ENCODE measurements at places on chromosomes 6 and 20. TPM values are rescaled to one million over a fixed set of nuclear protein-coding genes. Genes with fewer than 3 reads are reported as not detected.
A peak's percentile ranks its signal among the peaks of the same experiment; 100 is the strongest.

Gene SAMD5
- total RNA-seq: 11.6 TPM

DNA sequence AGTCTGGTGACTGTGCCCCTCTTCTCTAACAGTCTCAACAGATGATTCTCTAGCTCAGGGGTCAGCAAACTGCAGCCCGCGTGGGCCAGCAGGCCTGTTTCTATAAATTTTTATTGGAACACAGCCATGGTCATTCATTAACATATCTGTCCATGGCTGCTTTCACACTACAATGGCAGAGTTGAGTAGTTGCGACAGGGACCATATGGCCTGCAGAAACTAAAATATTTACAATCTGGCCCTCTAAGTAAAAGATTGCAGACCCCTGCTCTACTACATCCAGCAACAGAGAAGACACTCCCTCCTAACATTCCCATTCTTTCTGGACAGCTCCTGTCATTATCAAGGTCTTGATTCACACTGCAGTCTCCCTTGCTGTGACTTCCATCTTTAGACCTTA lies 45.2 kb downstream of the PLAGL2 start:
- no peaks in the 10 kb centered on the region for H3K27me3 ChIP-seq
- no peak overlapping the region for H3K27ac ChIP-seq
- no peaks in the 10 kb centered on the region for H3K4me1 ChIP-seq

DNA sequence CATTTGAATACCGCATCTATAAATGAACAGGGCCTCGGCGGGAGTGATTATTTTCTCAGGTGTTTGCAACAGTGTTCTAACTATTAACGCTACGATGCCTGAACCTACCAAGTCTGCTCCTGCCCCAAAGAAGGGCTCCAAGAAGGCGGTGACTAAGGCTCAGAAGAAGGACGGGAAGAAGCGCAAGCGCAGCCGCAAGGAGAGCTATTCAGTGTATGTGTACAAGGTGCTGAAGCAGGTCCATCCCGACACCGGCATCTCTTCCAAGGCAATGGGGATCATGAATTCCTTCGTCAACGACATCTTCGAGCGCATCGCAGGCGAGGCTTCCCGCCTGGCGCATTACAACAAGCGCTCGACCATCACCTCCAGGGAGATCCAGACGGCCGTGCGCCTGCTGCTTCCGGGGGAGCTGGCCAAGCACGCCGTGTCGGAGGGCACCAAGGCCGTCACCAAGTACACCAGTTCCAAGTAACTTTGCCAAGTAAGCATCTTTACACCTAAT lies 70.9 kb downstream of the HFE start:
- peak overlapping the region; percentile 68 for H3K4me3 ChIP-seq
- H3K27ac ChIP-seq: peak overlapping the region; percentile 100
- no peaks in the 10 kb centered on the region for H3K36me3 ChIP-seq
- no peaks in the 10 kb centered on the region for H3K27me3 ChIP-seq

DNA sequence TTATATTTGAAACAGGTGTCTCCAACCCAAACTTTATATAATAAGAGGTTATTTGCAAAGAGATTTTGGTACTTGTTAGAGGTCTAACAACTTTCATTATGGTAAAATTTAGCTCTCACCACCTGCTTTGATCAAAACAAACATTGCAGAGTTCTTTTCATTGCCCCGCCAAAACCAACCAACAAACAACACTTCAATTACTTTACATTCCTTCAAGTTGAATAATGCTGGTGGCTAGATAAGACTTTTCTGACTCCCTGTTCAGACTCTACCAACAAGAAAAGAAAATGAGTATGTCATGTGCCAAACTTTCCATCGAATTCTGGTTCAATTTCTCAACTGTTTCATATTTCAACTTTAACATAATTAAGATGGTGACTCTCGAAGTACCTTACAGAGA lies 311.1 kb downstream of the ADGRG6 start:
- no peak overlapping the region for H3K4me3 ChIP-seq
- H3K36me3 ChIP-seq: no peaks in the 10 kb centered on the region
- DNase-seq: no peak
- H3K27ac ChIP-seq: no peak overlapping the region

DNA sequence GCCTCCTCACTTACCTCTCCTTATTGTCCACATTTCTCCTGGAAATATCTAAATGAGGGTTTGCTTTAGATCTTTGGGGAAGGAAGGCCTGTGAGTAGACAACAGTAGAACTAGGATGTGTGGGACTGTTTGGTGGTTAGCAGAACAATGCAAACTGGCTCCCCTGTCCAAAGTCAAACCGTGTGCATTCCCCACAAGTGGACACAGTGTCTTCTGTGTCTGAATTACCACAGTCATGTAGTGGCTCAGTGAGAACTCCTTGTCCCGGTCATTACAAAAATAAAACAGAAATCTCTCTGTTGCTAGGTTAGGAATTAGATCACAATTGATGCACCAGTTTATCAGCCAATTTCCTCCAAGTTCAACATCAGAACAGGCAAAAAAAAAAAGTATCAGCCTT lies 455 bp upstream of the ADGRF4 start:
- H3K4me3 ChIP-seq: no peak overlapping the region
- no peaks in the 10 kb centered on the region for H3K36me3 ChIP-seq
- no peaks in the 10 kb centered on the region for H3K27me3 ChIP-seq
- no peaks in the 10 kb centered on the region for H3K4me1 ChIP-seq
- no peak for DNase-seq

GRCh38 chr6:22132656-22133055 lies 164.2 kb downstream of the PRL start:
- H3K4me1 ChIP-seq: no peaks in the 10 kb centered on the region
- H3K36me3 ChIP-seq: no peaks in the 10 kb centered on the region
- no peak for DNase-seq
